PC-9 (cell line): ENCODE measurements at places on chromosomes 2 and 18. TPM values are rescaled to one million over a fixed set of nuclear protein-coding genes. Genes with fewer than 3 reads are reported as not detected.

HOXD4 gene
- total RNA-seq = not detected in 2 replicates

AMMECR1L gene
- 17.1 and 20.3 TPM in 2 replicates for total RNA-seq

AQP12A gene
- not detected in 2 replicates for total RNA-seq

GPR45 gene
- not detected in 2 replicates for total RNA-seq

SPTBN1 gene
- total RNA-seq = 234 and 262 TPM in 2 replicates

RFX8 gene
- total RNA-seq = not detected in 2 replicates

ABCB11 gene
- not detected in 2 replicates for total RNA-seq

KCNIP3 gene
- total RNA-seq = 3.5 and 4.5 TPM in 2 replicates

IFIH1 gene
- total RNA-seq = 4.7 and 4.8 TPM in 2 replicates

TCF23 gene
- not detected in 2 replicates for total RNA-seq

RRM2 gene
- total RNA-seq = 90.4 and 105 TPM in 2 replicates

NDC80 gene
- 71.7 and 89.2 TPM in 2 replicates for total RNA-seq

ACTG2 gene
- not detected in 2 replicates for total RNA-seq

NOL4 gene
- not detected in 2 replicates for total RNA-seq

PGAP1 gene
- total RNA-seq = 5.1 and 6.5 TPM in 2 replicates

SLC38A11 gene
- not detected in 2 replicates for total RNA-seq

CERKL gene
- total RNA-seq = 1.5 and 1.6 TPM in 2 replicates

KIF5C gene
- 0.07 and 0.23 TPM in 2 replicates for total RNA-seq

ACMSD gene
- not detected in 2 replicates for total RNA-seq

RFTN2 gene
- not detected in 2 replicates for total RNA-seq

OR6B3 gene
- not detected in 2 replicates for total RNA-seq

SDC1 gene
- 114 and 128 TPM in 2 replicates for total RNA-seq

LIMS3 gene
- 1.4 and 2.3 TPM in 2 replicates for total RNA-seq
